CD8-positive, alpha-beta T cell (primary cell): ENCODE measurements at places on chromosomes 5 and 9. TPM values are rescaled to one million over a fixed set of nuclear protein-coding genes. Genes with fewer than 3 reads are reported as not detected.

DNA sequence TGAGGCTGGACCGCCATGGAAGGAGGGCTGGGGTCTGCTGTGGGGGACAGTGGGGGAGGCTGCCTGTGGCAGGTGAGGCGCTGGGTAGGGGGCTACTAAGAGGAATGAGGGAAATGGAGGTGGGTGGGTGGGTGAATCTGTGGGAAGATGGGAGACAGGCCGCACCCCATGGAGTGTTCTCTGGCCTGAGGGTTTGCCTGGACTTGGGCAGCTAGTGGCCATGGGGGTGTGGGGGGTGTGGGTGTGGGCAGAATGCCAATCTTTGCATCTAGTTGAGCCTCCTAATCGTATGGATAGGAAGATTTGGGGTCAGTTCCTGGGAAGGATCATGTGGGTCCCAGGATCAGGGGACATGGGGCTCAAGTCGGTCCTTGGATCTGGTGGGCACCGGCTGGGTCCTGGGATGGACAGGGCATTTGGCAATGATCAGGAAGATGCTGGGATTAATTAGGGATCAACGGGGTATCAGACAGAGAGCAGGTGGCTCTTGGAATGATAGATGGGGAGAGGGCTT is 518 bp downstream of the ZDHHC12 start:
- DNase-seq = no peak

- peak; percentile 69 for DNase-seq
Observed at GRCh38 chr9:37753489-37754190, at the start of gene TRMT10B. Gene TRMT10B (plus strand): TSS chr9:37753805. CDS start chr9:37761932, 8,127 bp downstream.

DNA sequence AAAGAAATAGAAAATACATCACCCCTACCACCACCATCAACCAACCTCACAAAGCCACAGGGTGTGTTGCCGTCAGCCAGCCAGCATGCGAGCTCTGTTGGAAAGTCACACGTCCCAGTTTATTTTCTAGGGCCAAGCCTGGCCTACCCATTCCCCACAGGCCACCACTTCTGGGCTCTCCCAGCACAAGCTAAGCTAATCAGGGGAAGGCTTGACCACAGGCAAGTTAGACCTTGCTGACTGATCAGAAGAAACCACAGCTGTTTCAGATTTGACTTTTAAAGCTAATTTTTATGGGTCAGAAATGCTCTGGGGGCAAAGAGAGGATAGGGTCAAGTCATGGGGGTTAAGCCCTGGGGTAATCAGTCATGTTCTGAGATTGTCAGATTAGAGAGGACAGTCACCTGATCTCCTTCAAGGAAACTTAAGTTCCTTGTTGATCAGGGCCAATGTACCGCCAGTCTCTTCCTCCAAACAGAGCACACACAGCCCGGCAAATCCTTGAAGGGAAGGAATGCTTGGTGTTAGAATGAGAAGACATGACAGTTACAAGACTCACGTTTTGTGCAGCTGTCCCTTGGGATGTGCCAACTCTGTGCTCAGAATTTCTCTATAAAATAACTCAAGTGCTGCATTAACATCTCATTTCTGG is 7.6 kb downstream of the SHB start:
- DNase-seq = no peak

DNA sequence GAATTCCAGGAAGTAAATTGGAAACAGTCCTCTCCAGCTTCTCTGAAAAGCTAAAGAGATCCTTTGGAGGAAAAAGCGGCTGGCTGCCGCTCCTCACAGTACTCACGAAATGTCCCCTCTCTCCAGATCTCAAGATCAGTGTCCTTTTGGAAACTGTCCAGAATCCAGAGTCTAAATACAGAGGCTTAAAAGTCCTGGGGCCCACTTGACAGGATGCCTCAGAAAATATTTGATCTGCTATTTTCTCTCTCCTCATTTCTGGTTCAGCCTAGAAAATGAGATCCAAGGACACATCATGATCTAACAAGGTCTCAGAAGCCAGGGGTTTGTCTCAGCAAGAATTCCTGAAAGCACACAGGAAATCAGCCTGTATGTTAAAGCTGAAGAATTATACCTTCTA is 7.2 kb downstream of the C1QTNF2 start:
- no peak for DNase-seq

DNA sequence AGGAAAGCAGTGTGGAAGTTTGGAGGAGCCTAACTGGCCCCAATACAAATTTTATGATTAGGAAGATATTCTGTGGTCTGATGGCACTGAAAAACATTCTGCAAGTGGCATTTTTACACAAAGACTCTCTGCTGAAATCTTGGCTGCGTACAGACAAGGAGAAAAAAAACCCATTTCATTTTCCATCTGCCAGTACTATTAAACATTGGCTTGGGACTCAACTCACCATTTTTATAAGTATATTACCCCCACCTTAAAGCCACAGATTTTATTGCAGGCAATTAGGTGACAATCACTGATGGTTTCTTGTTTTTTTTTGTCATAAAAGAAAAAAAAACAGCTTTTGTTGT is 206.9 kb downstream of the PTTG1 start:
- no peak for DNase-seq

- DNase-seq = no peak
Observed at GRCh38 chr5:117769877-117770276, 1195.3 kb upstream of the SEMA6A start.

GRCh38 chr5:109656829-109657228 is 32.9 kb upstream of the MAN2A1 start:
- DNase-seq = peak; percentile 31

DNA sequence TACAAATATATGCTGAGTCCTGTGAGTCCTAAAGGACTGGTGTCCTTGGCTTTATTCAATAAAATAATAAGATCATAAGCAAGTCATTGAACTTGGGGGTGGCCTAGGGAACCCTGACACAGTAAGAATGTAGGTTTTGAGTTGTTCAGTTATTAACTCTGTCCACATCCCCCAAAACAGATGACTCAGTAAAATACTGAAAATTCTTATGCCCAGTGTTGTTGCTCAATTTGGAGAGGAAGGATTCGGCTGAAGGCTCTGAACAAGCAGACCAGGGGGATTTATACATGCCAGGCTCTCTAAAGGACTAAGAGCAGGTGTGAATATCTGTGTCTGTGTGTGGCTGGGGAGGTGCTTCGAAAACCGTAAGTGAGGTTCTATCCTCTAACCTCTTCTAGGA is 173.7 kb downstream of the RMI1 start:
- no peak for DNase-seq

- DNase-seq = no peak
Observed at GRCh38 chr5:78041805-78042204, 252.7 kb downstream of the AP3B1 start.

- no peak for DNase-seq
Observed at GRCh38 chr5:19728571-19728970, 259.4 kb downstream of the CDH18 start.

DNA sequence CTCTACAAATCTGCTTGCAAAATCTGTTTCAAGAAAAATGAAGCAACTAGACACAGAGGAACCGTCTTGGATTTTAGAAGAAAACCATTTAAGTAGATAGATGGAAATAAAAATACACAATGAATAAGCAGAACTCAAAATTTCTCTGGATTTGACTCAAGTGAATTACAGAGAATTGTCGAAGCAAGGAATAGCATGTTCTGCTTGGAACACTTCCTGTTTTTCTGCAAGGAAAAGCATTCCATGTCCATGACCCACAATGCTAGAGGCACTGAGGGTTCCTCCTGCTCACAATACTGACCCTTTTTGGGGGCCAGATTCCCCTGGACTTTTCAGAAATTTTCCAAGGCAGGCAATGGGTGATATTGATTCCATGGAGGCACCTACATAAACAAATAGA is 29.8 kb downstream of the PRUNE2 start:
- DNase-seq = no peak

- no peak for DNase-seq
Observed at GRCh38 chr5:73367650-73368049, 80.9 kb downstream of the FOXD1 start.

DNA sequence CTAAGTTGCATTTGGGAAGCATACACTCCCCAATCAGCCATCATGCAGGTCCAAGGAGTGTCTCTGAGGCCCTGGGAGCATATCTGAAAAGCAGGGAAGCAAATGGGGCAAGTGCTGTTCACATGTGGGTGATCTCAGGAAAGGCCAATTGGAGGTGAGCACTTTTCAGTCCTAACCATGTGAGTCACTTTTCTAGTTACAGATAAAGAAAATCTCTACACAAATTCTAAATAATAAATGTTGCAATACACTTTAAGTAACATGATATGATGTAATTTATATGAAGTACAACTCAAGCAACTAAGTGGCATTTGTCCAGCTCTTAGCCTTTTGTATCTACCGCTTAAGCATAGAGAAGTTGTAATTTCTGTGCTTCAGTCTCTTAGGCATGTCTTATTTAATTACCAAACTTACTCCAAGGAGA is 18.4 kb downstream of the ADAMTS16 start:
- no peak for DNase-seq

- no peak for DNase-seq
Observed at GRCh38 chr9:98175028-98175569, 17.3 kb downstream of the CORO2A start.

GRCh38 chr5:97062046-97062445 is 80.4 kb downstream of the LIX1 start:
- no peak for DNase-seq

DNA sequence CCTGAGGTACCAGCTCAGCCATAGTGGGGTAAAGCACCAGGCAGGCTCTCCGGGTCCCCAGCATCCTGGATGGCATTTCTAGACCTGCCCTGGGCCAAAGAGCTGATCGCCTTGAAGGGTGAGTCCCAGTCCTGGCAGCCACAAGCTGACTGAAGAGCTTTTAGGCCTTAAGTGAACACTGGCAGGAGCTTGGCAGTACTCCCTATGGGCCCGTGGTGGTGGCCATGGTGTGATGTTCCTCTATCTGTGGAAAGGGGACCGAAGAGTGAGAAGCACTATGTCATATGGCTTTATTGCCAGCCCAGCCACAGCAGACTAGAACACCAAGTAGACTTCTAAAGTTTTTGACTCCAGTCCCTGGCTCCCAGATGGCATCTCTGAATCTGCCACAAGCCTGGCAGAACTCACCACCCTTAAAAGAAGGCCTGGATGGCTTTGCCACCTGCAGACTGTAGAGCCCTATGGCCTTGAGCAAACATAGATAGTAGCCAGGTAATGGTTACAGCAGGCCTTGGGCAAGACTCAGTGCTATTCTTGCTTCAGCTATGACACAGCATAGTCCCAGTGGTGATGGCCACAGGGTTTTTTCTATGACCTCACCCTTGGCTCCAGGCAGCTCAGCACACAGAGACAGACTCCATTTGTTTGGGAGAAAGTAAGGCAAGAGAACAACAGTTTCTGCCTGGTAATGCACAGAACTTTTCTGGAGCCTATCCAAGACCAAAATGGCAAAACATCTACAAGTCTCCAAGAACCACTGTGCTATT is 801.5 kb upstream of the DMAC1 start:
- DNase-seq = no peak

DNA sequence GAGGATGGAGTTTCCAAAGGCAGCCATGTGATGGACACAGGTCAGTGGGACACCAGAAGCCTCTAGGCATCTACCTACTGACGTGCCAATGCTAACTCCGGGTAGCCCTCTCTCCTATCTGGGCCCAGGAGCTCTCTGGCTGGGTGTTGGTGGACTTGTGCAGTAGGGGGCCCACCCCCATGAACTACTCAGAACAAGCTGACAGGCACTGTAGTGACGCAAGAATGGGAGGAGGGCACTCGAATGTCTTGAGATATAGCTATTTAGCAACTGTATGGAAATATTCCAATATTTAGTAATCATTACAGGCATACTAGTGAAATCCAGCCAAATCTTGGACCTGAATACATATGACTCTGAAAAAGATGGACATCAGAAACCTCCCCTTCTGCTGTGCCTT is 5.7 kb upstream of the DOCK2 start:
- no peak for DNase-seq

DNA sequence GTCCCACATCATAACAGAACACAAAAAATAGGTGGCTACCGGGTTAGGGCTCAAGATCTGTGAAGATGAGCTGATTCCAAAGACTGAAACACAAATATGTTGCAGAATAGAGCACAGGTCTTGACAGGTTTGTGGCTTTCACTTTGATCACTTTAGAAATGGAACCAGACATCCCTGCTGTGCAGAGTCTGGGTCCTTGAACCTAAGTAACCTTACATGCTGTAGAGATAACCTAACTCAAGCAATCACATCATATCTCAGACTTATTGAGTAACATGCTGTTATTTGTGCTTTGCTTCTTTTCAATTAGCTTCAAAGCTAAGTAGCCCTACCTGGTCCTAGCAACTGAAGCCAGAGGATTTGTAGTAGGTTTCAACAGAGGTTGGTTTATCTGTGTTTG is 24.3 kb downstream of the FBXW2 start:
- no peak for DNase-seq

GRCh38 chr9:3528451-3528850 is 2.6 kb upstream of the RFX3 start:
- peak; percentile 82 for DNase-seq

- DNase-seq = no peak
Observed at GRCh38 chr5:15637886-15638285, 137.9 kb downstream of the FBXL7 start.

DNA sequence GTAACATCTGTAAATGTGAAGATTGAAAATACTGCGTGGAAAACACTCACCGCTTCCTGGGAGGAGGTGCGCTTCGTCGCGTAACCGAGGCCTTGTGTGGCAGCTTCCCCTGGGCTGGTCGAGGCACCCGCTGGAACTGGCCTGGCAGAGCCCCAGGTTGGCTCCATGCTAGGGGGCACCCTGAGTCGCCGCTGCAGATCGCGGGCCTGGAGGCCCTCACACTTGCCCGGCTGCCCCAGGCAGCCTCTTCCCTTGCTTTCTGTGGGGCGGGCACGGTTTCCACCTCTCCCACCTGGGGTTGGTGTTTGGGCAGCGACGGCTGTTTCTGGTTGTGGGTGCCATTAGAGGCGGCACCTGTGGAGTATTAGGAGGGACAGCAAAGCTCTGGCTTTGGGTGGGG is 852 bp downstream of the ZNF354C start:
- DNase-seq = no peak

GRCh38 chr9:125632321-125633115 is 74.5 kb downstream of the MAPKAP1 start:
- DNase-seq = peak; percentile 26

DNA sequence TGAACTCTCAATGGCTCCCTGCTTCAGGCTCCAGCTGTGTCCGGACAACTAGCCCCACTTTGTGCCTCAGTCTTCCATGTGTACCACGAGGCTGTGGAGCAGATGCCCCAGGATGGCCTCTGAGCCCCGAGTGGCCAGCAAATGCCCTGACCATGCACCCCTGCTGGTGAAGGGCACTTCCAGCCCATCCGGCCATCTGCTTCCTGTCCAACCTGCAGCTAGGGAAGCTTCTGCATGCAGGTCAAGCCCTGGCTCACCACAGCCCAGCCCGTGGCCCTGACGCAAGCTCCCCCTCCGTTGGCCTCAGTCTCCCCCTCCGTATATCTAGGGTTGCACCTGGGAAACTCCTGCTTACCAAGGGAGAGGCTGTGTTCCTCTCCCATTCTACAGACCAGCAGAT is 4.8 kb downstream of the NINJ1 start:
- DNase-seq = no peak

GRCh38 chr9:108784998-108785397 is 70.8 kb downstream of the ACTL7B start:
- DNase-seq = no peak

INSYN2B gene
- total RNA-seq = not detected

LURAP1L gene
- total RNA-seq = not detected

IL5 gene
- not detected for total RNA-seq

ACOT12 gene
- total RNA-seq = not detected

WDR38 gene
- total RNA-seq = not detected
